ENCODE measurements at places on chromosomes 7 and 10.

DNA sequence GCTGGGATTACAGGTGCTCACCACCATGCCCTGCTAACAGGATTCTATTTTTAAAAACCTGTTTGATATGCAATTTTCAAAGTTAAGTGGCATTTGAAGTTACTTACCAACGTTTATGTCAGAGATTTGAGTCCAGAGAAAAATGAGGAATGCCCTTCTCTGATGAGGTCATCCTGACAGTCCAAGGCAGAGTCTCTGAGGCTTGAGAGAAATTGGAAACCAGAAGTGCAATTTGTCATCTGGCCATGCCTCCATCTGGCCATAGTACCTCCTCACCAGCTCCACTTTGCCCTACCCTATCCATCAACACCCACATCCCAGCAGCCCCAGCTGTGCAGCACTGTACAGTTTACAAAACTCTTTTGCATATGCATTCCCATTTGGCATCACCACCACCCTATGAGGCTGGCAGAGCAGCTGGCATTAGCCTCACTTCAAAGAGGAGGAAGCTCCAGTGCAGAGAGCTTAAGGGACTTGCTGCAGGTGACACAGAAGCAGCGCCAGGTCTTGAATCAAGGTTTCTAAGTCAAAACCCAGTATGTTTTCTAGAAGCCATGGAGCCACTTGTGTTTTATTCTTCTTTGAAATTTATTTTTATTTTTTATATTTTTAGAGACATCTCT lies 54.5 kb upstream of the PDZD8 start:
- no peak for DNase-seq

DNA sequence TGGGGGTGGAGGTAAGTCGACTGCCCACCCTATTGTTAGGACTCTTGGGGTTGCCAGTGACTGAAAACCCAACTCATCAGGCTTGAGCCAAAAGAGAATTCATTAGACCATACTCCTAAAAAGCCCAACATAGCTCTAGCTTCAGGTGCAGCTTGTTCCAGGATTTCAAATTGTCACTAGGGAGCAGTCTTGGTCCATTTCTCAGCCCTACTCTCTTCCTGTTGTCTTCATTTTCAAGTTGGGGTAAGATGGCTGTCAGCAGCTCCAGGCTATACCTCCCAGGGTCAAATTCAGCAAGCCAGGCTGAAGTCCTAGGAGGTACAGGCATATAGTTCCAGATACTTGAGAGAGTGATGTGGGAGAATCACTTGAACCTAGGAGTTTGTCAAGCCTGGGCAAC lies 14.9 kb upstream of the COL13A1 start:
- no peak for DNase-seq

GRCh38 chr10:29414501-29414900 lies 125.6 kb downstream of the LYZL1 start:
- no peak for DNase-seq

DNA sequence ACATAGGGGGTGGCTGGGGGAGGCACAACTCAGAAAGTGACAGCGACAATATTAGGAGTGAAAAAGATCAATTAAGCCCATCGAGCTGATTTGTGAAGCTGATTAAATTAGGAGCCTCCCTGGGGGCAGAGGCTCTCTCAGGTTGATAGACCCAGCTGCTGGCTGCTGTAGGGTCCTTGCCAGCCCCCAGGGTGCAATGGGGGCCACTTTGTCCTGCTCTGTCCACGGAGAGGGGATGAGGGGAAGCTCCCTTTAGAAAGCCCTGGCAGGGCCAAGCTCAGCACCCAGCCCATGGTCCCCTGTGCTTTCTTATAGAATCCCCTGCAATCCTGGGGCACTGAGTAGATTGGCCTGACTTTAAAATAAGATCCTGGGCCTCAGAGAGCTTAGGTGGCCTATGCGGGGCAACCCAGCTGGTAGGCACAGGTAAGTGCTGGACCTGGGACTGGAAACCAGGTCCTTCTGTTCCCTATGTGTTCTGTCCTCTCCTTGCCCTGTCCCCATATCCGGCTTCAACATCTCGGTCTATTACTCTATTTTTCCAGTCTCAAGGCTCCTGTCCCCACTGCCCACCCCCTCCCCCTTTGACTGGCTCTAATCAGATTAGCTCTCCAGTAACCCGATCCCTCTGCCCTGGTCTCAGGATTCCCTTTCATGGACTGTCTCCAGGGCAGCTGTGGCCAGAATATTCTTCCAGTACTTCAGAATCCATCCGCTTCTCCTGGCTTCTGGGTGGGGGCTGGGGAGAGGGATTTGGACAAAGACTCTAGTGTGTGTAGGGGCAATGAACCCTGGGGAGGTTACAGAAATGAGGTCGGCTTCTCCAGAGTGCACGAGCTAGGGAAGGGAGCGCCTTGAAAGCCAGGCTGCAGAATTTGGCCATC lies 259.6 kb downstream of the RPS24 start:
- DNase-seq: no peak

GRCh38 chr7:24778543-24779282 lies 21.4 kb upstream of the GSDME start:
- no peak for DNase-seq

DNA sequence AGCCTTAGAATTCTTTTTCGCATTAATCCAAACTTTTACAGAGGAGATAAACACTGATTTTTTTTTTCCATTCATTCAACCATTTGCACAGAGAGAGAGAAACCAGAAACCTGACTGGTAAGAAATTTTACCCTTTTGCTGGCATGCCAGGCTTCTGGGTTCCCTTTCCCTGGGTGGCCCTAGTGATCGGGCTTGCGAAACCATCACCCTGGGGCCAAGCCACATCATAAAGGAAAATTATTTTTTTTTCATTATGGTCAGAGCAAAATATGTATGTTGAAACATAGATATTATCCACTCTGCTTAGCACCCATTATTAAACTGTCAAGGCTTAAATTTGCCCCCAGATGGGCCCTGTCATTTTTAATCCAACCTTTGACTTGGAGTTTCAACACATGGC lies 55.4 kb upstream of the INHBA start:
- DNase-seq: no peak

GRCh38 chr10:114538181-114538906 lies 119.7 kb downstream of the ABLIM1 start:
- DNase-seq: peak; percentile 29

DNA sequence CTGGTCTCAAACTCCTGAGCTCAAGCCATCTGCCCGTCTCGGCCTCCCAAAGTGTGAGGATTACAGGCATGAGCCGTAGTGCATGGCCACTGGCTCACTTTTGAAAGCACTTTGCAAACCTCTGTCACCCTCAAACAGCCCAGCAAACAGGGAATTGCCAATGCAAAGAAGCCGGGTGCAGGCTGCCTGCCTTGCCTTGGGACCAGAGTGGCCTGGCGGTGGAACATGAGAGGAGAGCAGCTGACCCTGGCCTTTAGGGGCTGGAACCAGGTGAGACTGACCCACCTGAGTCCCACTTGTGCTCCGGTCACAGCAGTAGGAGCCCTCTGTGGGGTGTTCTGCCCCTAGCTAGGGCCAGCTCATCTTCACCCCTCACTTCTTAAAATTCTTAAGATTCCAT lies 237.1 kb upstream of the GALNT17 start:
- DNase-seq: no peak

- peak; percentile 41 for DNase-seq
These were observed 798 bp downstream of the PPIF start for GRCh38 chr10:79347894-79348639.

GRCh38 chr10:1402816-1403507 lies 334.4 kb downstream of the ADARB2 start:
- no peak for DNase-seq

DNA sequence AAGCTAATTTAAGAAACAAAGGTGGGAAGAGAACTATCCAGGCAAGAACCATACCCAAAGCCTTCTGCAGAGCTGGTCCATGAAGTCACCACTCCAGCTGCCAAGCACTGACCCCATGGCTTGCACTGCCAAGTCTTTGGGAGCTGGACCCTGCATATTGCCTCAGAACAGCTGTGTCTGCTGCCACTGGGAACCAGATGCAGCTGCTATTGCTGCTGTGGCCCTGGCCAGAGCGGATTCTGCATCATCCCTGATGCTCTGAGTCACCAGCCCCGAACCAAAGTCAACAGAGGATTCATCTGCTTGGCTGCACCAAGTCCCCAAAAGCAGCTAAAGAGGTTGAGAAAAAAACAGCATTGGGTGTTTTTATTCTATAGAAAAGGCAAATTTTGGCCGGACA lies 39.2 kb upstream of the GSAP start:
- no peak for DNase-seq

GRCh38 chr10:70662362-70663220 lies 9.7 kb upstream of the ADAMTS14 start:
- no peak for DNase-seq

GRCh38 chr7:96277921-96278320 lies 44.0 kb downstream of the SLC25A13 start:
- no peak for DNase-seq

DNA sequence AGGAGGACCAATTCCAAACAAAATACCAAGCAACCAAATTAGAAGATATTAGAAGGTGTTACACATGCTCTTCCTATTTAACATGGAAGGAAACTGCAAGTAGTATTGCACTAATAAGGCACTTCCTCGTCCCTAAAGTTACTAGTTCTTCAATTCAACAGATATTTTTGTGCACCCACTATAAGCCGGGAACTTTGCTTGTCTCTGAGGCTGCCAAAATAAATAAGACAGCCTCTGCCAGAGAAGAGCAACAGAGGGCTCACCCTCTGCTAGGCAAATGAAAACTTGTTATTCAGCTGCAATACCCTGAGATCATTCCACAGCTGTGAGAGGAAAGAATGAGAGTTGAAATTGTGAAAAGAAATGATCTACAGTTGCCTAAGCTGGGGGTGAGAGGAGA lies 37.4 kb upstream of the GSAP start:
- DNase-seq: no peak

- peak; percentile 55 for DNase-seq
These were observed 15.6 kb downstream of the ATG9B start for GRCh38 chr7:151008511-151009323.

DNA sequence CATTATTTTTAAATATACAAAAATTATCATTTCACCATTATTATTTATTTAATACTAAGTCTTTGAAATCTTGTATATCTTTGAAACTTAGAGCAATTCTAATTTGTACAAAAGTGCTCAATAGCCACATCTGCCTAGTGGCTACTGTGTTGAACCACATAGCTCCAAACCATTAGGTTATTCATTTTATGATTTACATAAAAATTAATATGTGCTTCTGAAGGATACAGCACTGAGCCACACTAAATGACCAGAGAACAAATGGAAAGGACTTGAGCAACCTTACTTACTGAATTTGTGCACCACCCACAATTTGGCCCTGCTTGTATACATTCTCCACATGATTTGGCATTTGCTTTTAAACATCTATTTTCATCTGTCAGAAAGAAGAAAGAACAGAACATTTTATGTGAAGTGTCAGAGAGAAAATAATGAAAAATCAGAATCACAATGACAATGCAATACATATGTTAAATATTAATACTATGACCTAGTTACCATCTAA lies 25.8 kb downstream of the ITGB1 start:
- no peak for DNase-seq

- no peak for DNase-seq
These were observed 76.3 kb upstream of the CUX1 start for GRCh38 chr7:101740981-101741725.

DNA sequence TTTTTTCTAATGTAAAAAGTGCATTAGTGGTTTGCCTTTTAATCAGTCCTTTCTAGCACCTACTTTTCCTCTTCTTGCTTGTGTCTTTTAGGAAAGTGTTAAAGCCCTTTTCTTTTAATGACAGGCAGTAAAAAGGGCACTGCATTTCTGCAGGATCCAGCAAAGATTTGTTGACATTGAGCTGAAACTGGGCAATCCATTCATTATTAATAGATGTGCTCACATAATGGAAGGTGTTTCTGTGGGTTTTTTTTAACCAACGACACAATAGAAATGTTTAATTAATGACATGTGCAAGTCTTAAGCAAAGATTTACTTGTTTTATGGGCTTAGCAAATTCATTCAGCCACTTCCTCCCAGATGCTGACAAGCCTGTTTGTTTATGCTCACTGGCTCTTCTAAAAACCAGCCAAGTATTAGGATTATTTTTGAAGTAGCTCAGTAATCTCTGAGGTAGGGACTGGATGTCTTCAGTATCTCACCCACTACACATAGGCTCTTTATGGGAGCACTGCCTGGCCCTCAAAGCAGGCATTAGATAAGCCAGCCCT lies 1201.1 kb downstream of the SORCS1 start:
- no peak for DNase-seq

DNA sequence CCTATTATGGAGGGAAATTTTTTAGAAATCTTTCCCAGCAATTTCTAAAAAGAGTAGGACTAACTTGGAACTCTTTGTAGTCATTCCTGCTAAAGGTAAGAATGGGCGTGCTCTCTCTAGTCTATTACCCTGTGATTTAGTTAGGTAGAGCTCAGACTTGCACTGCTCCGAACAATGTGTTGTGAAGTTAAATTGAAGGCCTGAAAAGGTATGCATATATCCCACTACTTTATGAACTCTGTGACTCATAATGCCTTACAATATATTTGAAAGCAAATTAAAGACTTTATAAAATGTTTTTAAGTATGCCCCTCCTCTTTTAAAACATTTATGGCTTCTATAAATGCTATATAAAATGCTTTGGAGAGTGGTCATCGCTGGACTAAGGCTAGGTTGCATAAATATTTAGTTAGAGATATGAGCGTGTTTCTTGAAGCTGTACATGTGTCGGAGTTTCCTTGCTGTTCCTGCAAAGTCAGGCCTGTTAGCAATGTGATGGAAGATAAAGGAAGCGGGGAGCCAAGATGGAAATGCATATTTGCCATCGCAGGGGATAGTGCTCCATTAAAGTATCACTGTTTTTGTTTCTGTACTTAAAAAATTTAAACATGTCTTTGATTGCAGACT lies 761.4 kb downstream of the LRMDA start:
- DNase-seq: no peak

DNA sequence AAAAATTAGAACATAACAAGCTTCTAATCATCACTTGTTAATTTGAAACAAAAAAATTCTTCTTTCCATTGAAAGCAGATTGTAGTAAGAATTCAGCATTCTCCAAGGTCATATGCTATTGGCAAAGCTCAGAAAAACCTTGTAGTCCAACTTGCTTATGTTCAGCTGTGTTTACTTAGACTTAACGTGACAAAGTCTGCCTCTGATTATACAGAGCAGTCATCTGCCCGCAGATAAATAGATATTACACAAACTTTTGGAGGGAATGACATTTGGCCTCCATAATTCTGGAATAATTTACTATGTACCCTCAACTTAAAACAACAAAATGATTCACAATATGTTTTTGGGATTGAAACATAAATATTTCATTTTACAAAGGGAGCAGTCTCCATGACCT lies 45.8 kb downstream of the MKX start:
- no peak for DNase-seq

- no peak for DNase-seq
These were observed 21.0 kb downstream of the MPP7 start for GRCh38 chr10:28281726-28282315.

GRCh38 chr10:68163735-68164134 lies 54.4 kb downstream of the MYPN start:
- no peak for DNase-seq

GRCh38 chr7:83655951-83656556 lies 7.1 kb upstream of the SEMA3E start:
- no peak for DNase-seq

GRCh38 chr10:44307691-44308090 lies 77.2 kb downstream of the CXCL12 start:
- no peak for DNase-seq

- DNase-seq: no peak
These were observed 732 bp upstream of the LRRC18 start for GRCh38 chr10:48940372-48940771.

GRCh38 chr7:2837496-2837895 lies 6.6 kb downstream of the GNA12 start:
- DNase-seq: no peak
